GM23338 (cell line): ENCODE measurements at places on chromosomes 7 and 10. TPM values are rescaled to one million over a fixed set of nuclear protein-coding genes. Genes with fewer than 3 reads are reported as not detected.

DNA sequence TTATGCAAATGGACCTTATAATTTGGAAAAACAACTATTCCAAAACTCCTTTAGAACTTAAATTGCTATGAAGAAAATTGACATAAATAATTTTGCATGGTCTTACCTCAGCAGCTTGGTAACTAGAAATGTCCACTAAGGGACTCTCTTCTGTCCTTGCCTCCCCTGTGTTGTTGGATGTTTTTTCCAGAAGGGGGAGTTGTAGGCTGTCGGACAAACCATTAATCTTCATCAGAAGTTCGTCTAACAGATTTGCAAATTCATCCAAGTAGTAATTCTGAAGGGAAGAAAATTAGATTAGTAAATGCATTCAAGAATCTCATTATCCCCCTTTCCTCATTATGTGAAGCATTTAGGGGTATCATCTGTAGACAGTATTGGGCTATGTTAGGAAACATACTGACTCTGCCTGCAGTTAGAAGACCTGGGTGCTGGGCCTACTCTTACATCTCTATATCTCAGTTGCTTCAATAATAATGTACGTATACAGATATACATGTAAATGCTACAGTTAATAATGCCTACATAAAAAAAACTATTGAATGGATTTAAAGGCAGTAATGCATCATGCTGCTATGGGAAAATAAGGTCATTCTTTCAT, 155.6 kb downstream of the PKD1L1 start:
- peak; percentile 48 for DNase-seq

The TMEM225B gene
- not detected in 2 replicates for total RNA-seq

- peak; percentile 64 for DNase-seq
These were observed 5.7 kb downstream of the NAT16 start for GRCh38 chr7:101174322-101174854.

- no peak for DNase-seq
These were observed 169.7 kb downstream of the ZNF438 start for GRCh38 chr10:30861976-30862375.

DNA sequence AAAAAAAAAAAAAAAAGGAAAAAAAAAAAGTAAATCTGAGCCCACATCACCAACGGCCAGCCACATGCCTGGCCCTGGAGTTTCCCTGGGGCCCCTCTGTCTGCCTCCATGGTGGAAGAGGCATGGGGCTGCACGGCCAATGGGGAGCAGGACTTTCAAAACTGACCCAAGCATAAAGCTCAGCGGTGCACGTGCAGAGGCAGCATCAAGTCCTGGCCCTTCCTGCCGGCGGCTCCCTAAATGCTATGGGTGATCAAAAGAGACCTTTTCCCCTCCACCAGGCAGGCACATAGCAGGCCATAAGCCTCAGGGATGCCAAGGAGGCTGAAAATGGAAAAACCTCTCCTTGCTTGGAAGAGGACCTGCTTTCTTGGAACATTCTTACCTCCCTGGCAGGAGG, 94.3 kb downstream of the OAT start:
- no peak for DNase-seq
